ENCODE measurements at places on chromosomes 1 and 21.
A peak's percentile ranks its signal among the peaks of the same experiment; 100 is the strongest.

DNA sequence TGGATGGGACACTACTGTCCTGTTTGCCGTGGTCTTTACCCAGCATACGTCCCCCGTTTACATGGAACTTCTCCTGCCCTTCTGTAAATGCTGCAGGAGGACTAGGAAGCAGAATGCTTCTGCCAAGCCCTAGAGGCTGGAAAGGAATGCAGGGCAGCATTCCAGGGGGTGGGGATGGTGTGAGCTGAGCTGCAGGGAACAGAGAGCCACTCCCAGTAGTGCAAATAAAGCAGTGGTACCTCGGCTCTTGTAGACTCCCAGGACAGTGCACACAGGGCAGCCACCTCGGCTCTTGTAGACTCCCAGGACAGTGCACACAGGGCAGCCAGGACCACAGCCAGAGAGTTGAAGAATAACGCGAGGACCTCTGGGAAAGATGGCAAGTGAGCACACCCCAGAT is 35.4 kb downstream of the PTPRU start:
- DNase-seq = peak; percentile 78

- peak; percentile 28 for DNase-seq
These were observed 2.4 kb upstream of the PIK3R3 start for GRCh38 chr1:46134660-46135331.

DNA sequence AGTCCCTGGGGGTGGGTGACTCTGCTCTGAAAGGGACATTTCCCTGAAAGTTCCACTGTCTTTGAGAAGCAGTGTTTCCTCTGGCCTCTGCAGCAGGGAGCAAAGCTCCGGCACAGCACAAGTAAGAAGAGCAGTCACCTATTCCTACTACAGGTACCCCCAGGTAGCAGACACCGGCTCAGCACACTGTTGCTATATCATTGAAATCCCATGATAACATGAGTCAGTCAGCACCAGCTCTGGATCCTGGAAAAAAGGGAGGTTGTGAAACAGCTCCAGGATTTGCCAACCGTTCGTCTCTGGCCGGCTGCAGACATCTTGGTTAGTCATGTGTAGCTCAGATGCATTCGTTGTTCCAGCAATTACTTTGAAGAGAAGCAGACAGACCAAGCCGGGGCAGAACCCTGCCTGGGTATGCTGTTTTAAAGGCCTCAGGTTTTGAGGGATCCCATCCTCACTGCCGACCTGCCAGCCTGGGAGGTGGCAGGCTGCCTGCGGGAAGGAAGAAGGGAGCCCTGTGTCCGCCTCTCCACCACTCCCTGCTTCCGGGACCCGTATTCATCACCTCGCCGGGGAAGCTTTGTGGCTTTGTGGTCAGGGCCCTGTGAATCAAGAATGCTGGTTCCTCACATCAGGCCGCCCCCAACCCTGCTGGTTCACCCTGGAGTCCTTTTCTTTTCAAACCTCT is 139.2 kb downstream of the CLIC6 start:
- peak; percentile 97 for DNase-seq

DNA sequence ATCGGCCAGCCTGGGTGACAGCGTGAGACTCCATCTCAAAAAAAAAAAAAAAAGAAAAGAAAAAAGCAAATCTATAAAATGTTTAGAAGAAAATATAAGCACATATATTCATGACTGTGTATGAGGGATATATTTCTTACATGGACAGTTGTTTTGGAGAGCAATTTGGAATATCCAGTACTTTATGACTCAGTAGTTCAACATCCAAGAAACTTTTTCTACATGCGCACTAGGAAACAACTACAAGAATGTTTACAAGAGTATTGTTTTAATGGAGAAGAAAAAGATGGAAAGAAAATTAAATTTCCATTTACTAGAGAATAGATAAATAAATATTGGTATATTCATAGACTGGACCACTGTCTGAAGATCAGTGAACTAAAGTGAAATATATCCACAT is 77.5 kb downstream of the MAST2 start:
- DNase-seq = no peak

GRCh38 chr1:43766086-43766784 is 58.9 kb downstream of the ST3GAL3 start:
- DNase-seq = no peak
